ENCODE measurements at places on chromosomes 2 and 18. TPM values are rescaled to one million over a fixed set of nuclear protein-coding genes. Genes with fewer than 3 reads are reported as not detected.

PXDN gene
- 22.1 TPM for total RNA-seq

MGAT4A gene
- total RNA-seq, result 24.8 TPM

HOXD8 gene
- 0.25 TPM for total RNA-seq

FBXO15 gene
- 2.2 TPM for total RNA-seq

BOK gene
- 21.6 TPM for total RNA-seq

STARD6 gene
- total RNA-seq, result not detected

ZAP70 gene
- 0.49 TPM for total RNA-seq

REG3A gene
- total RNA-seq, result not detected

HOXD4 gene
- not detected for total RNA-seq

FAP gene
- total RNA-seq, result 2.0 TPM

GTF2A1L gene
- total RNA-seq, result 1.7 TPM

ACTR1B gene
- total RNA-seq, result 25.8 TPM

WNT6 gene
- total RNA-seq, result not detected

GREB1 gene
- 3.0 TPM for total RNA-seq

SPDYA gene
- 1.5 TPM for total RNA-seq

PDE1A gene
- 41.8 TPM for total RNA-seq
